ENCODE measurements at places on chromosomes 4 and X.

GRCh38 chrX:9279234-9279544 is 185.7 kb upstream of the TBL1X start:
- DNase-seq = no peak

DNA sequence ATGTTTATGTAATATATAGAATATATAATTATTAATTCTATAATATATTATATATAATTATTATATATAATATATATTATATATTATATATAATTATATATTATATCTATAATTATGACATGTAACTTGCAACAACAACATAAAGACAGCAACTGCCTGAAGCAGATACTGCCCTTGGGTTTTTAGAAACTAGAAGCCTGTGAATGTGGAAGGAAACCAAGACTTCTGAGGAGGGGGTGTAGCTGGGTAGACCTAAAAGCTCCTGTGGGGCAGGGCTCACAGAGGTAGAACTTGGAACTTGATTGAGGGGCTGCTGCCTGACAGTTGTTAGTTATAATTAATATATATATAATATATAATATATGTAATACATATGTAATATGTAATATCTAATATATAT is 167.2 kb upstream of the SLIT2 start:
- DNase-seq = no peak

DNA sequence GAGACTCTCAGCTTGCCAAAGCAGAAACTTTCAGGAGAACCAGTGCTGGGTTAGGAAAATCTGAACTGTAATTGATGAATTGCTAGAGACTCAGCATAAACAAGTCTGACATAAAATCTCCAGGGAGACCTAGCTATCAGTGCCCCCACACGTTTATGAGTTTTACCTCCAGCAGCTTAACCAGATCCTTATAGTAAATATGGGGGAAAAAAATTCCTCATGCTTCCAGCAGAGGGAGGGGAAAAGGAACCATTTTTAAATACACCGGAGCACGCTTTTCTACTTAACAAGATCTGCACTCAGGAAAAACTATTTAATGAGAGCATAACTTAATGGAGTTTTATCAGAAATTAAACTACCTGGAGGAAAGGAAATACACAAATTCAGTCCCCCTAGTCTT is 1040.7 kb upstream of the INTU start:
- DNase-seq = no peak

- DNase-seq = no peak
Measured at GRCh38 chr4:173051716-173052115, 116.9 kb upstream of the GALNT7 start.

DNA sequence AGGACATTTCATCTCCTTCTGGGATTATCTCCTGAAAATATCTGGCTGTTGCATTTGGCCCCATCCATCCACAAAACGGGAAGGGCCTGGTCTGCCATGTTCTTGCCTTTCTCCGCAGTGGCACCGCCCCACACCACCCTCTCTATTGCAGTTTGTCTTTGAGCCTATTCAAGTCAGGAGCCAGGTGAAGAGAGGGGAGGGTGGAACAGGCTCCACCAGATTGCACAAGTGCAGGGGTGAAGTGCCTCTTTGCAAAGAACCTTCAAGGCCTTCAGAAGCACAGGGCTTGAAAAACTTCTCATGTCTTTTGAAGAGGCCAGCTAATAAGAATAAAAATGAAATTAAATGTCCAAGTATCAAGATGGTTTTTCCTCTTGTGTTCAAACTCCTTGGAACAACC is 28.7 kb downstream of the RS1 start:
- DNase-seq = no peak

DNA sequence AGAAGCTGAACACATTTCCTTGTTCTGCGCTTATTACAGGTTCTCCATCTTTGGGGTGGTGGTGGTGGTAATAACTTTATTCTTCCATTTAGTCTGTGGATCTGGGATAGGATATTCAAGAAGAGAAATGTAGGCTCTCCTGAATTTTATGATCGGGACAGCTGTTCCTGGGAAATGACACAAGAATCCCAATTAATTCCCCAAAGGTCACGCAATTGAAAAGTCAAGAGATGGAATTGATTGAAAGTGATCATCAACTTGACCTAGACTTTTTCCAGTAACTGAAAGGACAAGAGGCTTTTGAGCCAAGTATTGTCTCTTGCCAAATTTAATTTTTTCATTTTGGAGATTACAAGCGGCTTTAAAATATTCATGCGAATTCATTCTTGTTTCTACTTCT is 98.7 kb upstream of the CBLL2 start:
- no peak for DNase-seq

DNA sequence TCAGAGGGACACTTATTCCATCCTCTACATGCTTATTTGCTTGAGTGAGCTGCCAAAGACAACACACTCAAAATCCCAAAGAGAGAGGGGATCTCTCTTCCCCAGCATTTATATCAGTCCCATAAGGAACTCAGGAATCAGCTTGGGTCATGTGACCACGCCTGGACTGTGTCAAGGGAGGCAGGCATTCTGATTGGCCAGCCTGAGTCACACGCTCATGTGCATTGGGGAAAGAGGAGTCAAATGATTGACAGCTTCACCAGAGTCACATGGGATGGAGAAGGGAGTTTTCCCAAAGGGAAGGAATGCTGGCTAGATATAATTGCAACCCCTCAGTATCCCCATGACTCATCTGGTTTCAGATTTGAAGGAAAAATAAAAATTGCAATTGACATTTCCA is 49.0 kb downstream of the RWDD4 start:
- no peak for DNase-seq

Data from brain (organoid and tissue), 16 donors.